ENCODE measurements at places on chromosomes 11 and 22.

DNA sequence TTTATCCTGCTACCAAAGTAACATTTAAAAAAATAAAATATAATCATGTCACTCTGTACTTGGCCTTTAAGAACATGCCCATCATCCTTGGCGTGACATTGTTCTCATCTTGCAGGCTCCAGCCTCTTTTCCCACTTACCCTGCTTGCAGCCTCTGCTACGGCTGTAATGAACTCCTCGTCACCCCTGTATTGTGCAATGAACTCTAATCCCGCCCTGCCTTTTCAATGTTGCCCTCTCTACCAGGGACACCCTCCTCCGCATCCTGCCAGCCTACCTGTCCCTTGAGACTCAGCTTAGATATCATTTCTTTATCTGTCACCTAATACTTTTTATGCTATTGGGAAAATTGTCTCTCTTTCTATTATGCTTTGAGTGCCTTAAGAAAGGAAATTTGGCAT, 12.6 kb upstream of the MMP20 start:
- DNase-seq: no peak

DNA sequence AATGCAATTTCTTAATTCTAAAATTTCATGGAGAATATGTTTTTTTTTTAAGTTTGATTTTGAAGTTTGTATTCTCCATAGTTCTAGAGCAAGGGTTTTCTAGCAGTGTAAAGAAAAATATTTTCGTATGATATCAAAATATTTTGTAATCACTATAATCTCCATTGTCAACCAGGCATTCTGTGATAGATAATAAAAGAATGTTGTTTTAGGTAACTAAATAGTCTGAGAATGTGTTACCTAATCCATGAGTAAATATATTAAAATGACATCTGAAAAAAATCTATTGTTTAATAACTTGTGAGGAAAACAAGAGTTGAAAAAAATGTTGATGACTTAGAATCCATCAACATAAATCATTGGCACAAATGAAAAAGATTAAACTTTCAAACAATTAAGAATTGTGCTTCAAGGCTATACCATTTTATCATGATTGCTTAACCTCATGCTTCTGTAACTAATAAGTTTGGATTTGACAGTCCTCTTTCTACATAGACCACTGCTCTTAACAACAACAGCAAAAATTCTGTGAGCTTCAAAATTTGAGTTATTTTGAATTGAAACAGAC, 2211.8 kb downstream of the LRRC4C start:
- no peak for DNase-seq

DNA sequence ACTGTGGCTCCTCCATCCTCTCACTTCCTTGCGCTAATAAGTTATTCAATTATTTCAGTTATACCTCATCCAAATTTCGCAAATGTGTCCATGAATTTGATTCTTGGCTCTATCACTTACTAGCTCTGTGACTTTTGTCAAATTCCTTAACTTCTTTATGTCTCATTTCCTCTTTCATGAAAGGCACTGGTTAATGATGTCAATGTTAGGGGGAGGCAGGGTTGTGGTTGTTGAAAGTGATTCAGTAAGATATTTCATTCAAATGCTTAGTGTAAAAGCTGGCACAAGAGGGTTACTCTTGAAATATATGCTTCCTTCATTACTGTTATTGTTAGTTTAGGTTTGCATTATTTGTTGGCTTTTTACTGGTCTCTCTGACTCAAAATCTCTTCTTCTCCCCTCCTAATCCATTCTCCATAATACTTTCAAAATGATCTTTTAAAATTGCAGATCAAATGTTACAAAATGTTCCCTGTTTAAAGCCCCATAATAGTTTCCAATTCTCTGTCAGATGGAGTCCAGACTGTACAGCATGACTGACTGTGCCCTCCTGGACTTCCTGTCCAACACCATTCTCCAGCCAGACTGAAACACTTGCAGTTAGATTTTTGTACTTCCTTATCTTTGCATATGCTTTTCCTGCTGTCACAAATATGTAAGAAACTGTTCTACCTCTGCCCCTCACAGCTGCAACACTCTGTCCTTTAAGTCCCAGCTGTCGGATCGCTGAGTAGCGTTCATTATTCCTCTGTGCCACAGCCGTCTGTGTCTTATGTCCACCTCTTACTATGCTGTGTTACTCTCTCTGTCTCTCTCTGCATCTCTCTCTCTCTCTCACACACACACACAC, 510.6 kb upstream of the RAG2 start:
- no peak for DNase-seq

- DNase-seq: no peak
Measured at GRCh38 chr11:74257959-74258553, 53.4 kb downstream of the P4HA3 start.

- DNase-seq: no peak
Measured at GRCh38 chr11:17293311-17293710, 16.8 kb downstream of the NUCB2 start.

- no peak for DNase-seq
Measured at GRCh38 chr11:84865257-84865656, 761.9 kb downstream of the DLG2 start.

DNA sequence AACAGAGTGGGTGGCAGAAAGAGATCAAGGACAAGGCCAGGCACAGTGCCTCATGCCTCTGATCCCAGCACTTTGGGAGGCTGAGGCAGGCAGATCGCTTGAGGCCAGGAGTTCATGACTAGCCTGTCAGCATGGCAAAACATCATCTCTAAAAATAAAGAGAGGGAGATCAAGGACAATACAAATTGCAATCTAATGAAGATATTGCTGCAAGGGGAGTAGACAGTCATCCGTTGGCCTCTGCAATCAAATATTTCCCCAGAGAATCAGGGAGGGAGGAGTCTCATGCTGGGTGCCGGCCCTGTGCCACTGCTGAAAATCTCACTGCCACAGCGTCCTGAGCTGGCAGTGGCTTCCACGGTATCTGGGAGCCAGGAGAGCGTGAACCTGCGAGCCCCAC, 19.4 kb upstream of the IL17RA start:
- no peak for DNase-seq

- no peak for DNase-seq
Measured at GRCh38 chr11:127350476-127350875, 349.9 kb upstream of the KIRREL3 start.

DNA sequence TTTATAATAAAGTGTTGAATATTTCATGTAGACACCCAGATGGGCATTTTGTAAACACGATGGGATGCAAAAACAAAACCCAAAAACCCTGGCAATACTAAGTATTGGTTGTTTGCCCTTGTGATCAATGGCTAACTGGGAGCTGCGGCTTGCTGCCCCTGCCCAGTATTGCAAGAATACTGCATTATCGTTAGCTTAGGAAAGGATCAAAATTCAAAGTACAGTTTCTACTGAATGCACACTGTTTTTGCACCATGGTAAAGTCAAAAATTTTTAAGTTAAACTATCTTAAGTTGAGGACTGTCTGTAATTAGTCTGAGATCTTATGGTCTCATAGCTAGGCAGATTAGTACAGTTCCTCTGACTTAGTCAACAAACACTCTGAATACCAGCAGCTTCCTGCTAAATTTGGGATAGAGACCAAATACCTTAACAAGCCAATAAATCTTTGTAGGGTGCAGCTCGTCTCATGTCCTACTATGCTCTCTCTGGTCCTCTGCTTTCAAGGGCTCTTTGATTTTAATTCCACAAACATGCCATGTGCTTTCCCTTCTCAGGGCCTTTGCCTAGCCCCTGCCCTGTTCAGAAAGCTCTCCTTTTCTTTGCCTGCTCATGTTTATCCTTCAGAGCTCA, 4.0 kb downstream of the CCDC90B start:
- no peak for DNase-seq

DNA sequence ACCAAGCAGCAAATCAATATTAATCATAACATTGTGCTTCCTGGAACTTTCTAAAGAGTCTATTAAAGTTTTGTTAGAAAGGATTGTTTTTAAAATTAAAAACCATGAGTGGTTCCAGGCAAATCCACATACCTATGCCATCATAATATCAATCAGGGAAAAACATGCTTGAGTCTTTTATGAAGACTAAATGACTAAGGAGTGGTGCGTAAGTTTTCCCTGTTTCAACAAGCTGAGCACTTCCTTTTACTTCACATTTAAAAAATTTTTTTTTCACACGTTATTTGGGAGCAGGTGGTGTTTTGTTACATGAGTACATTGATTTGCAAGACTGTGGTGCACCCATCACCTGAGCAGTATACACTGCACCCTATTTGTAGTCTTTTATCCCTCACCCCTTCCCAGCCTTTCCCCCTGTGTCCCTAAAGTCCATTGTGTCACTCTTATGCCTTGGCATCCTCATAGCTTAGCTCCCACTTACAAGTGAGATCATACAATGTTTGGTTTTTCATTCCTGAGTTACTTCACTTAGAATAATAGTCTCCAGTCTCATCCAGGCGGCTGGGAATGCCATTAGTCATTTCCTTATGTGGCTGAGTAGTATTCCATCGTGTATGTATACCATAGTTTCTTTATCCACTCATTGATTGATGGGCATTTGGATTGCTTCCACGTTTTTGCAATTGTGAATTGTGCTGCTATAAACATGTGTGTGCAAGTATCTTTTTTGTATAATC, 1190.3 kb upstream of the RAG2 start:
- DNase-seq: no peak

DNA sequence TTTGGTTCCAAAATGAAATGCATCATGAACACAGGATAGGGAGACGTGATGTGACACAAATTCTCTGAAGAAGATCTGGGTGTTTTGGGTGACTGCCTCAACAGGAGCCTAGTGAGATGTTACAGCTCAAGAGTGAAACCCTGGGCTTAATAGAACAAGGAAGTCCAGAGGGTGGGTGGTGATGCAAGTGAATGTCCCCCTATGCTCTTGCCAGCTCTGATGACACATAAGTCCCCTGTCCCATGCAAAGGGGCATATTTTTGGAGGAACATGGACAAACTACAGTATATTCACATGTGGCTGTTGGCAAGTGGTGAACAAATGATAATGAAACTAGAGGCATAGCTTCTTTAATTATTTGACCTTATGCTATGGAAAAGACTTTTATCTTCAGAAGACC, 9.2 kb downstream of the CRTAM start:
- no peak for DNase-seq

- no peak for DNase-seq
Measured at GRCh38 chr11:14203321-14203720, 155.7 kb downstream of the RRAS2 start.

GRCh38 chr22:50341977-50342650, 1.0 kb upstream of the PPP6R2 start:
- DNase-seq: peak; percentile 39

DNA sequence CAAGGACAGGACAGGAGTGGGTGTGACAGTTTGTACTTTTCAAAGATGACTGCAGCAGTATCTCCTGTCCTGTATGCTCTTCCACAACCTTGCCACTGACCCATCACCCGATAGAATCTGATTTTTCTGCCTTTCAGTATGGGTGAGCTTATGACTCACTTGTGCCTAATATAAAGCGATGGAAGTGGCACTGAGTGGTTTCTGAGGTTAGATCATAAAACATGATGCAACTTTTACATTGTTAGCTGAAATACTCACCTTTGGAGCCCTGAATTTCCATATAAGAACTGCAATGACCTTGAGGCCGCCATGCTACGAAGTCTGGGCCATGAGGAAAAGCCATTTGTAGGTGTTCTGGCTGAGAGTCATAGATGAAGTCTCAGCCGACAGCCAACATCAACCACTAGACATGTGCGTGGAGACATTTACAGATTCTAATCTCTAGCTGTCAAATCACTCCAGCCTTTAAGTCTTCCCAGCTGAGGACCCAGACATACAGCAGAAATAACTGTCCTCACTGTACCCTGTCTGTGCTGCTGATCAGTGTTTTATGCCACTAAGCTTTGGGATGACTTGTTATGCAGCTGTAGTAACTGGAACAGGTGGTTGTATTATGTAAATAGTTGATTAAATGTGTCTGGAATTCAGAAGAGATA, 105.9 kb upstream of the ARHGAP20 start:
- no peak for DNase-seq

GRCh38 chr22:29813563-29813962, 24.5 kb downstream of the ASCC2 start:
- DNase-seq: no peak

GRCh38 chr11:35407041-35407440, 12.3 kb downstream of the SLC1A2 start:
- DNase-seq: no peak

DNA sequence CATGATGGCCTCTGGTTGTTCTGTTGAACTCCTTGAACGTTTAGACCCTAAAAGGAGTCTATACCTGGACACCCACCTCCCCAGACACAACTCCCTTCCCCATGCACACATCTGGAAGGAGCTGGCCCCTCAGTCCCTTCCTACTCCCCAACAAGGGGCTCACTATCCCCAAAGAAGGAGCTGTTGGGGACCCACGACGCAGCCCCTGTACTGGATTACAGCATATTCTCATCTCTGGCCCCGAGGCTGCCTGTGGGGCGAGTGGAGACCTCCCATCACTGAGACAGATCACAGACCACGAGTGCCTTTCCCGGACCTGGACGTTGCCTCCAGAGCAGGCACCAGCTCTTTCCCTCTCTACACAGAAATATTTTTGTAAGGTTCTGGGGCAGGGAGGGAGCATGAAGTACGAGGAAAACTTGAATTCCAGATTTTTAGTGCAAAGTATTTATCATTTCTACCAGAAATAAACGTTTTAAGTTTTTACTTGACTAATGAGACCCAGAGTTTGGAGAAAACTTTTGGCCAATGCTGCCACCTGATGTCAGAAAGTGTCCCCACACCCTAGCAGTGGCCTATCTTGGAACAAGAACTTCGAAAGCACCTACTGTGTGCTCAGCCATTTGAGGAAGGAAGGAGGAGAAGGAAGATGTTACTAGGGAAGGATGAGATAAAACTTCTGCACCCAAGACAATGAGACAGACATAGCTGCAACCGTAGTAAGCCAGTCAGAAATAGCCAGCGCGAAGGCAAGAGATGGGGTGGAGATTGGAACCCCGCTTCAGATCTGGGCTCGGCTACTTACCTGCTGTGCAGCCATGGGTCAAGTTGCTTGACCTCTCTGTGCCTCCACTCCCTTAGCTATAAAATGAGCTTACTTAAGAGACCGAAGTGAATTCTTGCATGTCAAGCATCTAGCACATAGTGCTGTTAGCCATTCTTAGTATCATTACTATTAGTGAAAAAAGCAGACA, 10.2 kb upstream of the POU2F3 start:
- DNase-seq: no peak

DNA sequence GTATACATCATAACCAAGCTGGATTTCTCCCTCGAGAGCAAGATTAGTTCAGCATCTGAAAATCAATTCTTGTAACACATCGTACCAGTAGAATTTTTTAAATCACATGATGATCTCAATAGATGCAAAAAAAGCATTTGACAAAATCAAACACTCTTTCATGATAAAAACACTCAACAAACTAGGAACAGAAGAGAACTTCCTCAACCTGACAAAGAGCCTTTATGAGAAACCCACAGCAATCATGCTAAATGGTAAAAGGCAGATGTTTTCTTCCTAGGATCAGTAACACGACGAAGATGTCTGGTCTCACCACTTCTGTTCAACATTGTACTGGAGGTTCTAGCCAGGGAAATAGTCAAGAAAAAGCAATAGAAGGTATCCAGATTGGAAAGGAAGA, 34.1 kb upstream of the TMPRSS4 start:
- DNase-seq: no peak

Data from nucleus accumbens (tissue), 56 donors.